ENCODE measurements at places on chromosomes 6 and 20. TPM values are rescaled to one million over a fixed set of nuclear protein-coding genes. Genes with fewer than 3 reads are reported as not detected.

SLX4IP gene
- 9.7 TPM for polyA plus RNA-seq

TRIM31 gene
- 0.24 TPM for polyA plus RNA-seq

SLC2A10 gene
- 19.1 TPM for polyA plus RNA-seq

SIRPB2 gene
- polyA plus RNA-seq: 1.8 TPM

TM9SF4 gene
- 56.1 TPM for polyA plus RNA-seq

HLA-DRB5 gene
- polyA plus RNA-seq: 25.6 TPM

HLA-DOA gene
- 1.7 TPM for polyA plus RNA-seq

ROS1 gene
- 85.1 TPM for polyA plus RNA-seq

GNMT gene
- 0.83 TPM for polyA plus RNA-seq
